ENCODE measurements at places on chromosomes 13 and 19.

- peak; percentile 41 for DNase-seq
Measured at GRCh38 chr13:21638319-21639282, 32.3 kb upstream of the FGF9 start.

- DNase-seq = no peak
Measured at GRCh38 chr19:6587998-6588507, 2.9 kb downstream of the CD70 start.

GRCh38 chr19:49940482-49940791, 11.1 kb upstream of the NUP62 start:
- no peak for DNase-seq

- no peak for DNase-seq
Measured at GRCh38 chr13:65508745-65509144, 1721.4 kb downstream of the PCDH9 start.

- DNase-seq = no peak
Measured at GRCh38 chr13:97849305-97849704, 104.2 kb upstream of the IPO5 start.

DNA sequence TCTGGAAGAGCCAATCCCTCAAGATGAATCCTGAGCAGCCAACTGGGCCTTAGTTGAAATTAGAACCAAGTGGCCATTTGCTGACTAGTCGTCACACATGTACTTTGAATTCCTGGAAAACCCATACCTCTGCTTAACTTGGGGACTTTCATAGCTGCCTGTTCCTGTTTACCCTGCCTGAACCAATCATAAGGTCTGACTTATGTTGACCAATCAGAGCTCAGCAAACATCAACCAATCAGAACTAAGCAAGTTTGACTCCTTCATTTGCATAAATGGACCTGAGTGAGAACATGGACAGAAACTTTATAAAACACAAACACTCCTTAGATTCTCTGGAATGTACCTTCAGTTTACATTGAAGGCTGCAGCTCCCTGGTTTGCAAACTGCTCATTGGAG, 50.8 kb downstream of the LATS2 start:
- no peak for DNase-seq

DNA sequence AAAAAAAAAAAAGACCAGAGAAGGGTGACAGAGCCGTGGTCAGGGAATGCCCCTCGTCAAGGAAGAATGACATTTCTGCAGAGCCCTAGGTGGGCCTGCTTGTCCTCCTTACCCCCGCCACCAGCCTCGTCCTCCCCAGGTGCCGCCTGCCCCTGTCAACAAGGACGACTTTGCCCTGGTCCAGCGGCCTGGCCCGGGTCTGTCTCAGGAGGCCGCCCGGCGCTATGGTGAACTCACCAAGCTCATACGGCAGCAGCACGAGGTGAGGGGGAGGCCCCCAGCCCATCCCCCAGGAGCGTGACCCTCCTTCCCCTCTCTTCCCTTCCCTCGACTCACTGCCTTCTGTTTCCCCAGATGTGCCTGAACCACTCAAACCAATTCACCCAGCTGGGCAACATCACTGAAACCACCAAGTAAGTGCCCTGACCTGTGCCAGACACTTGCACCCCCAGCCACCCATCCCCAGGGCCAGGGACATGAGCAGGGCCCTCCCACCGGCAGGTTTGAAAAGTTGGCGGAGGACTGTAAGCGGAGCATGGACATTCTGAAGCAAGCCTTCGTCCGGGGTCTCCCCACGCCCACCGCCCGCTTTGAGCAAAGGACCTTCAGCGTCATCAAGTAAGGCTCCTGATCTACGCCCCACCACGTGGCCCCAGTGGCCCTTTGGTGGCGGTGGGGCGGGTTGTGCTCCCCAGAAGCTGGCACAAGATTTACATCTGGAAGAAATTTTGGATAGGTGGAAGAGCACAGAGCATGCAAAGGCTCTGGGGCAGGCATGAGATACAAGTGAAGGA, 14.8 kb downstream of the PODNL1 start:
- DNase-seq = no peak

DNA sequence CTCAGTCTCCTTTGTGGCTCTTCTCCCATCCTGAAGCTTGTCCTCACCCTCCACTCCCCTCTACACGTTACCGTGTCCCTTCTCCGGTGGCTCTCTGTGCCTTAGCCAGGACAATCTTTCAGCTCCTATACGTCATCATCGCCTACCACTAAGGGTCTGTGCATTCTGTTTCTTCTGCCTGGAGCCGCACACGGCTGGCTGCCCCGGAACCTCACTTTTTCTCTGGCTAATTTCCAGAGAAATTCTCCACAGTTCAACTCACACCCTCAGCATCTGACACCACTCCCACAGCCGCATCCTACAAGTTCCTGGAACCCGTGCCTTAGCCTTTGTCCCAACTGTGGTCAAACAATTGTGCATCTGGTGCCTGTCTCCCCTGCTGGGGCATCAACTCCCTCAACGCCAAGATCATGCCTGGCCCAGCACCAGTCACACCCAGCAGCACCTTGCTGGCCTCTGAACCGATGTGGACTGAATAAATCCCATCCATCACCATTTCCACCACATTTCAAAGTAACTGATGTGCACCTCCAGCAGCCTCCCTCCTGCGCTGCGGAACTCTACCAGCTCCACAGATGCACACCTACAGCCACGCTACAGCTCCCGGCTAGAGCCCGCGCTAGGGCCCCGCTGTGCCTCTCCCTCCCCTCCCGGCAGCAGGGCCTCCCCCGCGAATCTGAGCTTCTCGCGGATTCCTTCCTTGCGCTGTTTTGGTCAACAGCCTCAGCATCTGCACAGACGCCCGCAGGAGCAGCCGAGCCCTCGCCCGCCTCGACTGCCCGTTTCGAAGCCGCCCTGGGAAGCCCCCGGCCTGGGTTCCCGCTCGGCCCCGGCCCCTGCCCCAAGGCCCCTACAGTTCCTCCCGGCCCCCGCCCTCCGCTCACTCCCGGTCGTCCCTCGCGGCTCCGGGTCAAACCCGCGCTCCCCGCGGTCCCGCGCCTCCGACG, 689 bp downstream of the DCUN1D2 start:
- DNase-seq = peak; percentile 58

DNA sequence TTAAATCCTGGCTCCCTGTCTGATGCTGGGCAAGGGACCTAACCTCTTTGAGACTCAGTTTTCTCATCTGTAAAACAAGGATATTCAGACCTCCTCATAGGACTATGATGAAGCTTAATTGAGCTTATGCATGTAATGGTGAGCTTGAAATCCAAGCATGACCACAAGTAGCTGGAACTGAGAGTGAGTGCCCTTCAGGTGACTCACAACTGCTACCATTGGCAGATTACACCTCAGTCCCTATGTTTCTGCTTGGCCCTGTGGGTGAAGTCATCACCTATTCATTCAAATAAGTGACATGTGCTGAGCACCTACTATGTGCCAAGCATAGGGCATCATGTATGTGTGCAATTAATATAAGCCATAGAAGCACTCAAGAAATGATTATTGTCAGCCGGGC, 25.7 kb downstream of the NOVA2 start:
- no peak for DNase-seq

- peak; percentile 85 for DNase-seq
Measured at GRCh38 chr19:13060964-13061927, 41.4 kb downstream of the LYL1 start.

DNA sequence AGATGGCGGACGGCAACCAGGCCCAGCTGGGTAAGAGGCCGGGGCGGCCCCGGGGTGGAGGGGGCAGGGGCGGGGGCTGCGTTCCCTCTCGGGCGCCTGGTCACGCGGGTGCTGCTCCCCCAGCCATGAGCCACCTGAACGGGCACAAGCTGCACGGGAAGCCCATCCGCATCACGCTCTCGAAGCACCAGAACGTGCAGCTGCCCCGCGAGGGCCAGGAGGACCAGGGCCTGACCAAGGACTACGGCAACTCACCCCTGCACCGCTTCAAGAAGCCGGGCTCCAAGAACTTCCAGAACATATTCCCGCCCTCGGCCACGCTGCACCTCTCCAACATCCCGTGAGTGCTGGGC, 11.1 kb downstream of the PTBP1 start:
- no peak for DNase-seq

GRCh38 chr13:26587251-26587650, 29.8 kb downstream of the WASF3 start:
- DNase-seq = no peak

- DNase-seq = no peak
Measured at GRCh38 chr19:35822579-35822978, 9.9 kb upstream of the PRODH2 start.
